CD8-positive, alpha-beta memory T cell (primary cell): ENCODE measurements at places on chromosomes 1 and 21. TPM values are rescaled to one million over a fixed set of nuclear protein-coding genes. Genes with fewer than 3 reads are reported as not detected.

DNA sequence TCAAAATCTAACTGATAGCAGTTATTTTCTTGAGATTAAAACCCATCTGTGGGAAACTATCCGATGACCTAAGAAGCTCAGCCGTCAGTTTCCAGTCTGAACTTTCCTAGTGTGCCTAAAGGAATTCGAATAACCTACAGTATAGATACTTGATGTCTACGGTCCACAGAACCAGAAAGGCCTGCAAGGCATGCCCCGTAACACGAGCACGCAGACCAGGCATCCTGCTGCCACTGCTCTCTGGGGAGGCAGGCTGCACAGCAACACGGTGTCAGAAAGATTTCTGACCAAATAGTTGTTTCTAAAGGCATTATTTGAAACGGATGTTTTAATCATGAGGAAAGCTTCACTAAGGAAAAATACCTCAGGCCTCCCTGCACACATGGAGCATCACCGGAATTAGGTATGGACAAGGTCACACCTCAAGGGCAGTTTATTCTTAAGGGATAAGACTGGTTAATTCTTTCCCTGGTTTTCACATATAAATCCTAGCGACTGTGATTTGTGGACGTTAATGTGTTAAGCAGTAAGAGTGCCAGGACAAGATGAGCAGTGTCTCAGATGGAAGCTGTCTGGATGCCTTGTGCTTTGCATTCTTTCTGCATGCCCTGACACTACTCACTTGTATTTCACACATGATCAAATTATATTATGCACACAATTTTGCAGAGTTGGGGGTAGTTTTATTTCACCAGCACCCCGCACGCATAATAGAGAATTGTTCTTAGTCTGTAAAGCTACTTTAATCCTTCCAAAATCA lies 49.0 kb upstream of the NADK start:
- H3K4me1 ChIP-seq = no peaks in the 10 kb centered on the region
- H3K36me3 ChIP-seq = peaks cover 11% of the 10 kb centered on the region
- no peak overlapping the region for H3K27ac ChIP-seq
- H3K27me3 ChIP-seq = no peaks in the 10 kb centered on the region
- no peak overlapping the region for H3K4me3 ChIP-seq

DNA sequence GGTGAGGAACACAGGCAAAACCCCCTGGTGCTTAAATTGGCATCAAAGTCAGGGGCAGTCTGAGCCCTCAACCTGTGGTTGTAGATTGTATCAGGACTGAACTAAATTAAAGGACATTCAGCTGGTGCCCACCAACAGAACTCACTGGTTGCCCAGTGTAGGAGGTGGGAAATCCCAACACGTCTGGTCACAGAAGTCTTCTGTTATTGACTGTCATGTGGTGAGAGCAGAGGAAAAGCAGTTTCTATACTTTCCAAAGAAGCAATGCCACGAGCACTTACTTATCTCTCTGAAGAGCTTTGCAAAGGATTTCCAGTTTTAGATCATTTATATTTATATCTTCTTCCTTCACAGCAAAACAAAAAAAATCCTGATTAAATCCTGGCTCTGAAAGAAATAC lies 15.0 kb upstream of the ACTA1 start:
- H3K4me1 ChIP-seq = no peaks in the 10 kb centered on the region
- H3K27me3 ChIP-seq = no peaks in the 10 kb centered on the region
- H3K36me3 ChIP-seq = peaks cover 15% of the 10 kb centered on the region
- H3K4me3 ChIP-seq = no peak overlapping the region

Gene KRTAP20-2
- total RNA-seq = not detected

Gene OSCP1
- total RNA-seq = 2.0 TPM
